ENCODE measurements at places on chromosomes 7 and 10.

- DNase-seq: no peak
Measured at GRCh38 chr10:106757521-106757920, 407.0 kb downstream of the SORCS1 start.

DNA sequence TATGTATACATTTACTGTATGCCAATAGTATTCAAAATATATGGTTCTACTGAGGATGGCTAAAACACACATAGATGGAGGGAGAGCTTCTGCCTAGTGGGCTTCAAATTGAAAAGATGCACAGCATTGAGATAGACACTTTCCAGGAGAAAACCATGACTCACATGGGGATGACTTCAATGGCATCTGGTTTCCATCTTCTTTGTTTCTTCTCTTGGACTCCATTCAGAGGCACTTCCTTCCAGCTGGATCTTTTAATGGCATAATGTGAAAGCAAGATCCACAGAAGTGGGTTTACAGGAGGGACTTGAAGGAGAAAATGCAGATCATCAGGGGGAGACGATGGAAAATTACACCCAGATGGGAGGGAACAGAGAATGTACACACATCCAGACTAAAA lies 84.9 kb downstream of the ZNF365 start:
- no peak for DNase-seq

DNA sequence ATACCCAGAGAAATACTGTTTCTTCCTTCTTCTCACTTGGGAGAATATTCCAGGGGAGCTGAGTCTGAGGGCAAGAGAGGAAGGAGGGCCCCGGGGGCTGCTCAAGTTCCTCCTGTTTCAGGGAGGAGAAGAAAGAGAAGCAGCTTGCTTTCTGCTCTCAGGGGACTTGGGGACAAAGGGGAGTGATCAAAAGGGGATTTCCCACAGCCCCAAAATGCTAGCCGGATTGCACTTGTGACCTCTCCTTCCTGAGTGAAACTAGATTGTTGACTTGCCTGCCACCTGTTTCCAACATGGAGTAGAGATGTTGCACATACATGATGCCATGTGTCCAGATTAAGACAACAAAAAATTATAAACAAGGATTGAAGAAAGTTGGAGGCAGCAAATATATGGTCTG lies 28.7 kb upstream of the PDCD4 start:
- peak; percentile 75 for DNase-seq

DNA sequence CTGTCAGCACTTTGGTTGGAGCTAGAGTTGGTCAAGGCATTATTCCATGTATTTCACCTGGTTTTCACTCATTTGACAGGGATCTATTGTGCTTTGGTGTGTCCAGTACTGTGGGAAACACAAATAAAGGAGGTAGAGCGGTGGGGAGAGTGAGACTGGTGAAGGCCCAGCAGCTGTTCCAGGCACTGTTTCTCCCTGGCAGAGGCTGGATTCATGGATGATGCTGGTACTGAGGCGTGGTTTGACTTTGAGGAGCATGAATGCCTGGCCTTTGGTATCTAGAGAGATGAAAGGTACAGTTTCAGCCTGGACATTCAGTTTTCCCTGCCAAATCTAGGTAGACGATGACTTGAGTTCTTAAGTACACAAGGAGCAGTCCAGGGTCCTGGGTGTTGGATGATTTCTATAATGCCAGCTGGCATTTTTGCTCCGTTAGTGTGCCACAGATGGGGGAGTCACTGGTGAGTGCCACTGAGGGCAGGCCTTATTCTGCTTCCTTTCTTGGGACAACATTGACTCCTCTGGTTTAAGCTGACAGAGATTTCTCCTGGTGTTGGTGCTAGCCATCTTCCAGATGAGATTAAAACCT lies 162.2 kb upstream of the BMPER start:
- DNase-seq: no peak

GRCh38 chr10:108911814-108912541 lies 1011.3 kb downstream of the XPNPEP1 start:
- no peak for DNase-seq

DNA sequence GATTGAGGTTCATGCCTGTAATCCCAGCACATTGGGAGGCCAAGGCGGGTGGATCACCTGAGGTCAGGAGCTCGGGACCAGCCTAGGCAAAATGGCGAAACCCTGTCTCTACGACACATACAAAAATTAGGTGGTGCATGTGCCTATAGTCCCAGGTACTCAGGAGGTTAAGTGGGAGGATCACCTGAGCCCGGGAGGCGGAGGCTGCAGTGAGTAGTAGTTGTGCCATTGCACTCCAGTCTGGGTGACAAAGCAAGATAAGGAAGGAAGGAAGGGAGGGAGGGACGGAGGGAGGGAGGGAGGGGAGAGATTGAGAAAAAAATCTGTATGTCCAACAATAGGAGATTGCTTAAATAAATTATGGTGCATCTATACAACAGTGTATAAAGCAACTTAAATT lies 13.2 kb downstream of the TLL2 start:
- no peak for DNase-seq

DNA sequence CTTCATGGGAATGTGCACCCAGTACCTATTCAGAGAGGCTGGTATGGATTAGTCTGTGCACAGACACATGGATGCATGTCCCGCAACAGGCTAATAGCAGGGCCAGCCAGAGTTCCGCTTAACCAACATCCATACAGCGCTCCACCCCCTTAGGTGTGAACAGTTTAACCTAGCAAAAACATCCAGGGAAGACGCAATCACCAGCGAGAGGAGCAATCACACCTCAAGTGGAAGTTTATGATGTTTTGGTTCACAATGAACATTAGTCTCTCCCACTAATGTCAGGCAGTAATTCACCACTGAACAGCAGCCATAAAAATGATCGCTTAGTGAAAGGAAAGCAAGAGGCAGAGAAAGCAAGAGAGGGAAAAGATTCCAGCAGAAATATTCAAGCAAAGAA lies 91.1 kb downstream of the PLXNA4 start:
- DNase-seq: no peak

- peak; percentile 17 for DNase-seq
Measured at GRCh38 chr10:484925-485661, 204.4 kb downstream of the DIP2C start.

DNA sequence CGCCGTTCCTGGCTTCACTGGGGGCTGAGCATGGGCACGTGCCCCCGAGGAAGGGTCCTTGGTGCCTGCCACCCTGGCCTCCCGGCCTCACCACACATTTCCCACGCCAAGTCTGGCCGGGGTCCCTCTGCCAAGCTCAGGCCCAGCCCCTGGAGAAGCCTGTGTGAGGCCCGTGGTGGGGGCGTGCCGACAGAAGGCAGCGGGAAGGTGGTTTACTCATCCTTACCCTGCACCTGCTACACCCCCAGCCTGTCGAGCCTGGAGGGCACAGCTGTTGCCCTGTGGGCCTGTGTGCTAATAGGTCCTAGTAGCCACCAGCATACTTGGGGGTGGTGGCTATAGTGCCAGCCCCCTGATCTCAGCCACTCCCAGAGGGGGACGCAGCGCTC lies 46.7 kb downstream of the NKX6-2 start:
- no peak for DNase-seq

DNA sequence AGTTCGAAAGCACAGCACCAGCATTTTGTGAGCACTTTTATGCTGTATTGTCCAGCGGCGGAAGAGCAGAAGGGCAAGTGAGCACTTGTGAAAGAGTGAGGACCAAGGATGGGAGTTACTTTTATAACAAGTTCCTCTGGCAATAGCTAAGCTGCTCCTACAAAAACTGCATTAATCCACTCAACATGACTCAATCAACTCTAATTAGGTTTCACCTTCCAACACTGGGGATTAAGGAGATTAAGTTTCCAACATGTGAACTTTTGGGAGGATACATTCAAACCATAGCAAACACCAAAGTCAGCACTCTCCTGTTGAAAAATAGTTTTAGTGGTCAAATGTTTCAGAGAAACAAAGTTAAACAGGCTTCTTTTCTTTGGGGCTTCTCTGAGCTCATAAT lies 844.5 kb downstream of the REEP3 start:
- no peak for DNase-seq

DNA sequence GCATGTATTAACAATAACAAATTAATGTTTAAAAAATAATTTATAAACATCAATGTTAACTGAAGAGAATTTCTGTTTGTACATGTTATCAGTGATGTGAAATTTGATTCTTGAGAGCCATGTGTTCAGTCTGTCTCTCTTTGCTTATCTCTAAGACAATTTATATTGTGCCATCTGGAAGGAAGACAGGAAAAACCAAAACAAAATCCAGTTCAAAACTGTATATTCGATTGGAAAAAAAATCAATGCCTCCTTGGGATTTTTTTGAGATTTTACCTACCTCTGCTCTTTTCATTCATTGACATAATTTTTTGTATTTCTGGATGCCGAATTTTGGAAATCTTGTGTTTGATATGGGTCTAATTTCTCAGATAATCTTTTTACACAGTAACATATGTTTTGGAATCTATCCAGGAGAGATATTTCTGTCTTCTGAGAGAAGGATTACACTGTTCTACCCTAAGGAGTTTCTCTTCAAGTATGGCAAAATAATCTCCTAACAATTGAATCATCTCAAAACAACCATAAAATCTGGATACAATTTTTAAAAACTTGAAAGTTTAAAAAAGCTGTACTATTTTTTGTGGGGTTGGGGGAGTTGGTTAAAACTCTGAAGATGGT lies 311.9 kb upstream of the GNAI1 start:
- DNase-seq: no peak

DNA sequence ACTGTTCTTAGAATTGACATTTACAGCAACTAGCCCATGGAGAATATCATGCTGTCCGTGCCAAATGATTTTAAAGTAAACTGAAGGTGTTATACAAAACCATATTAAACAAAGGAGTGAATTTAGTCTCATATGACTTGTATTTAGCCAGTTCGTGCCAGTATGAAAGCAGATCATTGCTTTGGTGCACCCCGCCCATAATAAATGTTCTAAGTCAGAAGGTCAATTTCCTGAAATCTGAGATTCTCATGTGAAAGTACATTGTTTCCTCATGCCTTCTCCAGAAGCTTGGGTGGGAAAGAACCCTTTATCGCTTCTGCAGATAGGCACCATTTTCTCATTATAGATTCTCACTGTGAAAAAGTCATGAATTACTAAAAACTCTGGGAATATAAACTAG lies 106.4 kb downstream of the CAMK1D start:
- no peak for DNase-seq

DNA sequence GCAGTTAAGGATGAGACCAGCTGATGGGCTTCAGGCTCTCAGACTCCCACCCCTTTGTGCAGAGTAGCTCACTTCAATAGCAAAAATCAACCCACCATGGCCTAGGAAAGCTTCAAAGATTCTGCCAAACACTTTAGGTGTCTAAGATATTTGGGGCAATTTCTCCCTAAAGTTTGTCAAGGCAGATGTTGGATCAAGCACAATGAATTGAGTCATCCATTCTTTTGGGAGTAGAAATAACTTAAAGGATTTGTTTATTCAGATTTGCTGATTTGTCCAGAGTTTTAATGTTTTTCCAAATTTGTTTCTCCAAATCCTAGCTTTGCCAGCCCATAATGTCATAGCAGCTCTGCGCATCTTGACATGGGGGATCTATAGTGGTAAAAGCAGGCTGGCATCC lies 855.1 kb downstream of the LRMDA start:
- DNase-seq: no peak

GRCh38 chr7:50533866-50534265 lies 31.3 kb downstream of the DDC start:
- DNase-seq: no peak

GRCh38 chr7:115009139-115009538 lies 87.2 kb downstream of the MDFIC start:
- no peak for DNase-seq

GRCh38 chr10:129604333-129605032 lies 137.4 kb downstream of the MGMT start:
- no peak for DNase-seq

GRCh38 chr7:129664029-129665012 lies 52.8 kb downstream of the NRF1 start:
- no peak for DNase-seq

- peak; percentile 48 for DNase-seq
Measured at GRCh38 chr7:100546129-100546925, 7.3 kb downstream of the AGFG2 start.

DNA sequence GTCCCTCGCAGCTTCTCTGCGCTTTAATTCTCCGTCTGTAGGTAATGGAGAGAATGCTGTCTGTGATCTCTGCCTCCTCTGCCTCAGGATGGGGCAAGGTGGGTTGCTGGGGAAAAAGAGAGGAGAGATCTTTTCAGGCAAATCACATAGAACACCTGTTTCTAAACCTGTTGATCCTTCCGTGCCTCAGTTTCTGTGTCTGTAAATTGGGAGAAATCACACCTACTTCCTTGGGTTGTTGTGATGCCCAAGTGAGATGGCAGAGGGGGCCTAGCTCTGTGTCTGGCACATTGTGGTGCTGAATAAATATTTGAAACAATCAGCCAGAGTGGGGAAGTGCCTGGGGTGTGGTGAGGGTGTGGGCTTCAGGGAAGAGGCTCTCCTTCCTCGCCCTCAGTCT lies 28.8 kb downstream of the KAZALD1 start:
- DNase-seq: no peak

All from stimulated activated naive CD8-positive, alpha-beta T cell treated with anti-CD3 and anti-CD28 coated beads, Interleukin-15, amount 100 ng/mL, for 72 hours (primary cell).